ENCODE measurements at places on chromosomes 2 and 18. TPM values are rescaled to one million over a fixed set of nuclear protein-coding genes. Genes with fewer than 3 reads are reported as not detected.

GRCh38 chr2:125667630-125668029 lies 988.3 kb upstream of the GYPC start:
- no peak for DNase-seq
- no peak overlapping the region for H3K27ac ChIP-seq
- H3K36me3 ChIP-seq, result no peaks in the 10 kb centered on the region

GRCh38 chr2:368386-368785 lies 80.5 kb upstream of the ALKAL2 start:
- H3K36me3 ChIP-seq, result no peaks in the 10 kb centered on the region
- no peak for DNase-seq
- no peak overlapping the region for H3K27ac ChIP-seq
- H3K4me1 ChIP-seq, result no peaks in the 10 kb centered on the region
- H3K27me3 ChIP-seq, result no peaks in the 10 kb centered on the region

DNA sequence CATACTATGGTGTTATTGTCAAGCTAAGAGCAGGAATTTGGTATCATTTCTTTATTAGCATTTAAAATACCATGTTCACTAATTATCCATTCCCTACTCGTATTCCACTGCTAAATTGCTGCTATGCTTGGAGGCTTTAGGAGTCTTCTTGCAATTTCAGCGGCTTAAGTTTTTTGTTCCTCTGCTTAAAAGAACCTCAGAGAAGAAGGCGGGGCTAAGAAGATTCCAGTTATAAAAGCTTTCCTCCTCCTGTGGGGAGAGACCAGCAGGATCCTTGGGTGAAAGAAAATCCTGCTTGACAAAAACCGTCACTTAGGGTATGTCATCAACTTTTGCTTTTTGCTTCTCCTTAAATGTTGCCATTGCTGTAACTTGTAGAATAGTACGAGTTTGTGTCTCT lies at the start of gene TRPM8:
Gene TRPM8 (plus strand): TSS at position 258 of the 400 bp plus-strand sequence. CDS start 9,165 bp downstream, outside the sequence.
- no peaks in the 10 kb centered on the region for H3K4me1 ChIP-seq
- DNase-seq, result no peak
- no peaks in the 10 kb centered on the region for H3K27me3 ChIP-seq
- H3K4me3 ChIP-seq, result no peak within 1 kb of the TSS

GRCh38 chr2:46389417-46389916 lies 89.9 kb upstream of the TMEM247 start:
- no peaks in the 10 kb centered on the region for H3K36me3 ChIP-seq
- no peaks in the 10 kb centered on the region for H3K27me3 ChIP-seq
- no peak for DNase-seq
- no peak overlapping the region for H3K4me3 ChIP-seq

DNA sequence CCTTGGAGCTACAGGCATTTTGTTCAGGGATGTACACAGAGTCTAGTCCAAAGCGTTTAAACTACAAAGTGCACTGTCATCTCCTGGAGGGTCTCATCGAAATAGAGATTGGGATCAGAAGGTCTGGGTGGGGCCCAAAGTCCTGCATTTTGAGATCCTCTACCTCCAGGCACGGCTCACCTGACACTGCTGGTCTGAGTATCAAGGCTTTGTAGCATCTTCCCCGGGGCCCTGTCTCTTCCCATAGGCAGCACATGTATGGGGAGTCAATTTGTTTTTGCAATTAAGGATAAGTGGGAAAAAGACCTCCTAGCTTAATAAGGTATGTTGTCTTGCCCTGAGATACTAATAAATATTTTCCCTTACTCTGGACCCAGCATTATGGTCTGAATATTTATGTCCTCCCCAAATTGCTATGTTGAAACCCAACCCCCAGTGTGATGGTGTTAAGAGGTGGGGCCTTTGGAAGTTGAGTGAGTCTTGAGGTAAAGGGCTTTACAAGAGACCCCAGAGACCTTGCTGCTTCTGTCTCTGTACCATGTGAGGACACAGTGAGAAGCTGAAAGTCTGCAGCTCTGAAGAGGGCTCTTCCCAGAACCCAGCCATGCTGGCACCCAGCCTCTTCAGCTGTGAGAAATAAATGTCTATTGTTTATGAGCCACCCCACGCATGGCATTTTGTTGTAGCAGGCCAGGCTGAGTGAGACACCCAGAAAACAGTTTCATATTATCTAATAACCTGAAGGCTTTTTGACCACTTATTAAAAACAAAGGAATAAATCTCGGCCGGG lies 258.7 kb upstream of the HS6ST1 start:
- no peak overlapping the region for H3K27ac ChIP-seq
- no peak overlapping the region for H3K4me3 ChIP-seq
- no peaks in the 10 kb centered on the region for H3K4me1 ChIP-seq
- H3K36me3 ChIP-seq, result no peaks in the 10 kb centered on the region

- H3K36me3 ChIP-seq, result no peaks in the 10 kb centered on the region
- H3K4me3 ChIP-seq, result no peak overlapping the region
- no peaks in the 10 kb centered on the region for H3K27me3 ChIP-seq
- H3K27ac ChIP-seq, result no peak overlapping the region
Observed at GRCh38 chr2:20592106-20593071, 58.5 kb downstream of the HS1BP3 start.

DNA sequence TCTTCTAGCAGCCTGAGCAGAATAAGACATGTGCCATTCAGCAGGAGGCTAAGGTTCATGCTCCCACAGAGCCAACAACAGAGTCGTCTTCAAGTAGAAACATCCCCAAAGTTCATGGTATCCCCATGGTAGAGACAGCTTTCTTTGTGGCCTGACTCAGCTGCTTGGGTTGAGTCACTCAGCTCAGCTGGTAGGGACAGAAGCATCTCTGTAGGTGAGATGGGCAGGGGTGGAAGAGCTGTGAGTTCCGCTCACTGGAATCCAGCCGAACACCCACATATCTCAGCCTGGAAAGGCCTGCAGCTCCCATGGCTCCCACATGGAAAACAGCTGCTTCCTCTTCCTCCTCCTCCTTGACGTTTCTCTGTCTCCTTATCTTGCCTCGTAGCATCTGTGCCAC lies 792.7 kb downstream of the RNF144A start:
- no peaks in the 10 kb centered on the region for H3K27me3 ChIP-seq
- H3K36me3 ChIP-seq, result no peaks in the 10 kb centered on the region
- no peak overlapping the region for H3K27ac ChIP-seq
- no peaks in the 10 kb centered on the region for H3K4me1 ChIP-seq

GRCh38 chr2:23385748-23386338 lies 864 bp downstream of the KLHL29 start:
- H3K27ac ChIP-seq, result no peak overlapping the region
- peak overlapping the region; percentile 45 for H3K4me3 ChIP-seq
- DNase-seq, result peak; percentile 55
- no peaks in the 10 kb centered on the region for H3K4me1 ChIP-seq

DNA sequence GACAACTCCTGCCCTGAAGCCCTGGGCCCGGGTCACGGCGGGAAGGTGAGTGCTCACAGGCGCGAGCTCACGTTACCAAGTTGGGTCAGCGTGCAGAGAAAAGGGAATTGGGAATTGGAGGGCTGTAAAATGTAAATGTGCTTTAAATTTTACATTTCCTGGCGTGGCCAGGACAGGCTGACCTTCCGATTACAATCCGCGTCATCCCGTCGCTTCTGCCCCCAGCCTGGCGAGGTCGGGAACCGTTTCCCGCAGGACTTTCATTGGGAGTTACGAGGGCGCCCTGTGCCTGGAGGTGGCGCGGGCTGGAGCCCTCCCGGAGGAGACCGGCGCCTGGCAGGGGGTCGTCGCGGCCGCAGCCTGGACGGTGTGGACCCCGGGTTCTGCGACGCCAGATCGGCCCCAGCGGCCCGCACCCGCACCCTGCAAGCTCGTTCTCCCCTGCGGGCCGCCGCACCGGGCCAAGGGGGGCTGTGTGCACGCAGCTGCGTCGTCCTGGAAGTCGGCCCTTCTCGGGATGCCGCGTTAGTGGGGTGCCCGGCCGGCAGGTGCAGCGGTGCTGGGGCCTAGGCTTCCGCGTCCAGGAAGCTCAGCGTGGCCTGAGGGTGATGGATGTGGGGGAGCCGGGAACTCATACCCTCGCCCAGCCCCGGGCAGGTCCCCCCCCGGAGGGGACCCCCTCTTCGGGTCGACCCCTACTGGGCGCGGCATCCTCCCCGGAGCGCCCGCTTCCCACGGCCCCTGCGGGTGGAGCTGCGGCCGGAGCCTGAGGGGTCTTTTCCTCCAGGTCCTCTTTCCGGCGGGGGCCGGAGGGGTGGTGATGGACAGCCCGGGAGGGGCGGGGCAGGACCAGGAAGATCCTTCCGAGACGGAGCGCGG lies 63.9 kb downstream of the LRRFIP1 start:
- H3K36me3 ChIP-seq, result no peaks in the 10 kb centered on the region
- H3K27ac ChIP-seq, result peak overlapping the region; percentile 81
- H3K4me1 ChIP-seq, result peaks cover 3% of the 10 kb centered on the region
- H3K27me3 ChIP-seq, result no peaks in the 10 kb centered on the region
- peak; percentile 85 for DNase-seq
- H3K4me3 ChIP-seq, result peak overlapping the region; percentile 57

DNA sequence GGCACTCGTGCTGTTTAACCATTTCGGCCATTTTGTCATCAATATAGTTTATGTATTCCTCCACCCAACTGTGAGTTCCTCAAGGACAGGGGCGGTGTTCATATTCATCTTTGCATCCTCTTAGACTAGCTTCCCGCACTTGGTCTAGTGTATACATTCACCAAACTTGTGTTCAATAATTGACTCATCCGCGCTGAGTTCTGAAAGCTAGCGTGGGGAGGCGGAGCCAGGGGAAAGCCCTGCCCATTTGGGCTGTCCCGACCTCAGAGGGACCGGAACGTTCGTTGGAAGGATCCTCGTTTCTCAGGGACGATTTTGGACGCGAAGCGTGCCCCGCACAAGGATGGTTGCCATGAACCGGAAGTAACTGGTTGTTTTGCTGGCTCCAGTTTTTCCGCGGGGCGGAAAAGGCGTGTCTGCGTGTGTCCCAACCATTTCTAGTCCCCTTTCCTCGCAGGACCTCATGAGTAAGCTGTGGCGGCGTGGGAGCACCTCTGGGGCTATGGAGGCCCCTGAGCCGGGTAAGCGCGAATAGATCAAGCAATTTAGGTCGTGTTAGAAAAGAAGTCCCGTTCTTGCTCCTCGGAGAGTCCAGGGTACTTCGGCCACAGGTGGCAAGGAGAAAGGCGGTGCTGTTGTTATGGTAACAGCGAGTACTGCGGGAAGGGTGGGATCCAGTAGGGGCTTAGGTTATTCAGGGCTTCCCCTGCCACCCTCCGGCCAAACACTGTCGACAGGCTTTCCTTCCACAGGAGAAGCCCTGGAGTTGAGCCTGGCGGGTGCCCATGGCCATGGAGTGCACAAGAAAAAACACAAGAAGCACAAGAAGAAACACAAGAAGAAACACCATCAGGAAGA lies at the start of gene INO80B:
Gene INO80B (plus strand): TSS at position 434 of the 858 bp plus-strand sequence. CDS start 30 bp downstream, at position 464.
- no peaks in the 10 kb centered on the region for H3K36me3 ChIP-seq
- no peaks in the 10 kb centered on the region for H3K27me3 ChIP-seq
- peak within 1 kb of the TSS; percentile 45 for H3K4me3 ChIP-seq
- H3K4me1 ChIP-seq, result peaks cover 3% of the 10 kb centered on the region
- DNase-seq, result peak; percentile 96
- no peak within 1 kb of the TSS for H3K27ac ChIP-seq

- H3K4me3 ChIP-seq, result no peak overlapping the region
- no peaks in the 10 kb centered on the region for H3K36me3 ChIP-seq
- H3K4me1 ChIP-seq, result no peaks in the 10 kb centered on the region
- no peaks in the 10 kb centered on the region for H3K27me3 ChIP-seq
- DNase-seq, result no peak
Observed at GRCh38 chr2:120791243-120791961, 55.7 kb downstream of the GLI2 start.

DNA sequence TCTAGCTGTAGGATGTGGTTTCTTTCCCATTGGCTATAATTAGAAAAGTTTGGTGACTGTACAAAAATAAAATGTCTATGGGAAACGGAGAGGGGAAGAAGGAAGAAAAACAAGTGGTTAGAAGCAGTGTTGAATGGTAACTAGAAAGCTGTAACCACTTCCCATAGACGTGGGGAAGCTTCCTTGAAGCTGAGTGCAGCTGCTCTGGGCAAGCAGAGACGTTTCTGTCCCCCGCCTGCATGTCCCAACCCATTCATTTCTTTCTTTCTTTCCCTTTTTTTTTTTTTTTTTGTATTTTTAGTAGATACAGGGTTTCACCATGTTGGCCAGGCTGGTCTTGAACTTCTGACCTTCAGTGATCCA lies 367.8 kb upstream of the HS6ST1 start:
- DNase-seq, result no peak
- no peaks in the 10 kb centered on the region for H3K4me1 ChIP-seq
- H3K27me3 ChIP-seq, result no peaks in the 10 kb centered on the region
- no peaks in the 10 kb centered on the region for H3K36me3 ChIP-seq
- H3K27ac ChIP-seq, result no peak overlapping the region

- DNase-seq, result no peak
- H3K36me3 ChIP-seq, result no peaks in the 10 kb centered on the region
- peaks cover 2% of the 10 kb centered on the region for H3K4me1 ChIP-seq
- no peak overlapping the region for H3K4me3 ChIP-seq
- H3K27ac ChIP-seq, result no peak overlapping the region
Observed at GRCh38 chr2:204115137-204116056, 178.8 kb downstream of the ICOS start.

GRCh38 chr18:77560341-77560992 lies 310.8 kb downstream of the GALR1 start:
- H3K27me3 ChIP-seq, result no peaks in the 10 kb centered on the region
- no peaks in the 10 kb centered on the region for H3K4me1 ChIP-seq
- no peak for DNase-seq
- H3K4me3 ChIP-seq, result no peak overlapping the region

GRCh38 chr18:8426401-8426800 lies 182.8 kb upstream of the RAB12 start:
- no peak for DNase-seq
- H3K27ac ChIP-seq, result no peak overlapping the region
- H3K27me3 ChIP-seq, result no peaks in the 10 kb centered on the region
- H3K36me3 ChIP-seq, result no peaks in the 10 kb centered on the region

Gene C2orf78
- total RNA-seq, result not detected

Gene COL4A4
- total RNA-seq, result 14.1 TPM

Gene CAPN14
- 0.21 TPM for total RNA-seq

Gene ZNF892
- total RNA-seq, result 4.3 TPM

Gene MERTK
- 29.7 TPM for total RNA-seq

Gene LOXL3
- total RNA-seq, result 18.9 TPM

Gene MGAT5
- 36.1 TPM for total RNA-seq

Gene CDK15
- 3.9 TPM for total RNA-seq
